ENCODE measurements at places on chromosomes 11 and 22.

DNA sequence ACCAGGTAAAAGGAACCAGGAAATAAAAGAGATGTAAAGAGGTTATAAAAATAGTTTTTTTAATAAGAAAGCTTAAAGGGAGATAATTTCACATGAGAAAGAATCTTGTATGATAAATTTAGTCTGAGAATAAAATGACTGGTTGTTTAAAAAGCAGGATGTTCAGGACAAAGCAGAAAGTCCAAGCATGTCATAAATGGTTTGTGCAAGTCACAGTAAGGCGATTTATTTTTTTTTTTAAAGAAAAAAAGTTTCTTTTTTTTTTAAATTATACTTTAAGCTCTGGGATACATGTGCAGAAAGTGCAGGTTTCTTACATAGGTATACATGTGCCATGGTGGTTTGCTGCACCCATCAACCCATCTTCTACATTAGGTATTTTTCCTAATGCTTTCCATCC, 30.8 kb downstream of the GLYATL2 start:
- DNase-seq = no peak

- DNase-seq = no peak
Measured at GRCh38 chr22:19086896-19087295, 35.3 kb downstream of the DGCR2 start.

DNA sequence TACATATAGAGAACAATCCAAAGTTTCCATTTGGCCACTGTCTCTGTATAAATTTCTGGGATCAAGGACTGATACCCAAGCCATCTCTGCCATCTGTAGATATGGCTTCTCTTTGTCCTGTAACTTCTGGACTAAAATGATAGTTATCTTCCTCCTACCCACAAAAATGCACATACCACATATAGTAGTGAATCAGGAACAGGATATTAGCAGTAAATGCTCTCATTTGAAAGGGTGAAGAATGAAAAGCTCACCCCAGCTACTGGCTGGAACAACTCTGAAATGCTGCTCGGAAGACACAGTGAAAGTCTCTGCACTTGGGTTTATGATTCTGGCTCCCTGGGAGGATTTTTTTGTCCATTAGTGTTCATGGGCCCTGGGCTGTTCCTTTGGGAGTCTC, 856.4 kb upstream of the LRRC4C start:
- DNase-seq = no peak

GRCh38 chr11:62048100-62048499, 75.7 kb upstream of the INCENP start:
- no peak for DNase-seq

GRCh38 chr11:105071089-105071732, 26.1 kb upstream of the CARD16 start:
- no peak for DNase-seq

- DNase-seq = no peak
Measured at GRCh38 chr11:2216400-2217064, 44.9 kb upstream of the TH start.

DNA sequence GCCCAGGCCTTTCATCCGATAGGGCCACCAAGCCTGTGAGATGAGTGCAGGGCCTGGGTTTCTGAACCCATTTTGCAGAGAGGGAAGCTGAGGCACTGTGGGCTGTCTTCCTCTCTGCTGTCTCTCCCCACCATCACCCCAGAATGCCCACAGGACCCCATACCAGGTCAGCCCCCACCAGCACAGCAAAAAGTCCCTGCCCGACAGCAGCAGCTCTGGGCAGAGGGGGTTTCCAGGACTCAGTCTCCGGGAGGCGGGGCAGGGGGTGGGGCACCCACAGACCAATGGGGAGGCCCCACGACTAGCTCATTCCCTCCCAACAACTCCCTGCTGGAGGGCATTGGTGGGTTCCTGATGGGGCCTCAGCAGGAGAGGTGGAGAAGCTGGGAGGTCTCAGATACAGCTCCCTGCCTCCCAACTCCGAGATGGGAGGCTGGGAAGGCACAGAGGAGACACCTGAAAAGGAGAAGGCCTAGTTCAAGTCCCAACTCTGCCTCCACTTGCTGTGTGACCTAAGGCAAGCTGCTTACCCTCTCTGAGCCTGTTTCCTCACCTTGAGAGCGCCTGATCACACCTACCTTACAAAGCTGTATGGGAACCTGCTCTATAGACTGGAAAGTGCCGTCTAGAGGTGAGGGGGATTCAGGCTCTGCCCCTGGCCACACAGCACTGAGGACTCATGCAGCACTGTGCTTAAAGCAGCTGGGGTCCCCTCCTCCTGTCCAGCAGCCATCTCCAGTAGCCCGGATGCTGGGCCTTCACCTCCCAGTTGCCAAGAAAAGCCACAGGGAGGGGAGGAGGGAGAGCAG, 3.5 kb downstream of the CBX7 start:
- DNase-seq = no peak

- DNase-seq = no peak
Measured at GRCh38 chr22:30650508-30651116, 15.0 kb downstream of the SLC35E4 start.

- DNase-seq = no peak
Measured at GRCh38 chr22:37640591-37641560, 1.4 kb downstream of the SH3BP1 start.

GRCh38 chr11:130397780-130398179, 30.6 kb downstream of the ADAMTS8 start:
- DNase-seq = no peak

DNA sequence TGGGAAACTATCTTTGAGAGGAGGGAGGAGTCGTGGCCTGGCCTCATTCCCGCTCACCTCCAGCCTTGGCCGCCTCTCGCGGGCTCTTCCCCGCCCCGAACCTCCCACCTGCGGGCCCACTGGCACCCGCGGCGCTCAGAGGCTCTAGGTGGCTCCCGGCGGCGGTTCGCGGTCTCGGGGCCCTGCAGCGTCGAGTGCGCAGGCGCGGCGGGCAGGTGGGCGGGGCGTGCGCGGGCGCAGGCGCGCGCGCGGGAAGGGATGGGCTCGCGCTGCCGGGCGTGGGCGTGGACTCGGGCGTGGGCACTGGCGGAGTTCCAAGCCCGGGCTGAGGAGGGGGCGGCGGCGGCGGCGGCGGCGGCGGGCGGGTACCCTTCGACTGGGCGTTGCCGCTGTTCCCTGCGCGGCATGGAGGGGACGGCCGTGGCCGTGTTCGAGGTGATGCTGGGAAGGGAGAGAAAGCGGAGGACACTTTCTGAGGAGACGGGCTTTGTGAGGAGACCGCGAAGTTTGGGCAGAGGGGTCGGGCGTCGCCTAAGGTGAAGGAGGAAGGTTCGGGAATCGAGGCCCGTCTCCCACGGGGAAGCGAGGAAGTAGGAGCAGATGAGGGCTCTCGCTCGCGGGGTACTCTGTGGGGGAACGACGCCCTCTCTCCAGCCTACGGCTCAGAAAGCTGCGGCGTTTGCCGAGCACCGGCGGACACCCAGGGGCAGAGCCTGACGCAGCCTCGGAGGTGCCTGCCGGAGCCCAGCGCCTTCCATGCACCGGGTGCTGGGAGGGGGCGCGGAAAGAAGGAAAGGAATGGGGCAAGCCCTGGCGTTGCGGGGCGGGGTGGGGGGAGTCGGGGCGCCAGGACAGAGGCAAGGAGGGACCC, 15.7 kb upstream of the SPTBN2 start:
- peak; percentile 74 for DNase-seq

DNA sequence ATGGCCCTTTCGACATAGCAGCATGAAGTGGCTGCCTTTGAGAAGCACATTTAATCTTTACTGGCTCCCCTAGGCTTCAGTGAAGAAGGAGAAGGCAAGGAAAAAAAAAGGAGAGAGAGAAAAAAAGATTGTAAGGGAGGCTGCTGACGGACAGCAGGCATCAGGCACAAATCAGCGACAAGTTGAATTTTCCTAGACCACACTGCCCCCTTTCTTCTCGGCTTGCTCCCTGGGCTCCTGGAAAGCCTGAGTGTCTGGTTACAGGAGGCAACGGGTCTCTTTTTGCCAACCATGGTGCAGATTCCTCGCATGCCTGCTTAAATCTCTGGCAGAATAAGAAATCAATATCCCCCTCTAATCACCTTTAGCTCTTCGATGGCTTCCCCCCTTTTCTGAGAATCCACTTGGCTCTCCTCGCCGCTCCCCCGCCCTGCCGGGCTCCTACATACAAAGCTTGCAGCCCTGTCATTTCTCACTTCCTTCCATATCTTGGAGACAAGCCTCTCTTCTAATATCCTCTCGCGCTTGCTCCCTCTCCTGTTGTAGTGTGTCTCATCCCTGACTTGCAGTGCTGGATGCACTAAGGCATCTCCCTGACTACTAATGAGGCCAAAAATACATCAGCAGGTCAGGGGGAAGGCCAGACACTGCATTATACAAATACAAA, 14.3 kb downstream of the BLID start:
- peak; percentile 12 for DNase-seq

DNA sequence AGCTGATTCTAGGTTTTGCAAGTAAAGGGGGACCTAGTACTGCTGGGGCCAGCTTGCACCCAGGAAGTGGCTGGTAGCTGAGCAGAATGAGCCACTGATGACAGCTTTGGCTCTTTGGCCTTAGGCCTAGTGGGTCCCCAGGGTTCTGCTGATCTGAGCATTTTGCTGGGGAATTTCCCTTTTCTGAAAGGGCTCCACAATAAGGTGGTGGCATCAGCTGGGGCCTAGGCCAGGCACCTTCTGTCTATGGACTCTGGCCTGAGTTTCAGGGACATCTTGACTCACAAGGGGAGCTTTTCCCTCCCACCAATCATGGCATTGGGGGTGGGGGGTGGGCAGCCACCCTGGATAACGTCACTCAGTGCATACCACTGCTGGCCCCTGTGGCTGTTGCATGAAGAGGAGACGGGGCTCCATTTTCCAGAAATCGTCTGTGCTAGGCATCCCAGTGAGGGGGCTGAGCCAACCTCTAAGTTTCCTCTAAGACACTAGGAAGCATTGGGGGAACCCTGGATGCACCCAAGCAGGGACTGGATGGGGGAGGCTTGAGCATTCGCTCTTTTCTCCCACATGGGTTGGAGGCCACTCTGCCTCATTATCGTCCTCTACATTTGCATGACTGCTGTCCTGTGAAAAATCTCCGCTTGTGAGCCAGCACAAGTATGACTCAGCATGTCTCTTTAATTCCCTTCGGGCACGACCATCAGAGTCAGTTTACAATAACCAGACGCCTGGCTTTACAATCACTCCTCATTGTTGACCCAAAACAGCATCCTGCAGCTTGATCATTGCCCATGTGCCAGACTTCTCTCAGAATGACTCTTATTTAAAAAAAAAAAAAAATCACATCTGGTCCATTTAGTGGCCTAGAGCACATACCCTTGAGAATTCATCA, 145.0 kb upstream of the THY1 start:
- no peak for DNase-seq

DNA sequence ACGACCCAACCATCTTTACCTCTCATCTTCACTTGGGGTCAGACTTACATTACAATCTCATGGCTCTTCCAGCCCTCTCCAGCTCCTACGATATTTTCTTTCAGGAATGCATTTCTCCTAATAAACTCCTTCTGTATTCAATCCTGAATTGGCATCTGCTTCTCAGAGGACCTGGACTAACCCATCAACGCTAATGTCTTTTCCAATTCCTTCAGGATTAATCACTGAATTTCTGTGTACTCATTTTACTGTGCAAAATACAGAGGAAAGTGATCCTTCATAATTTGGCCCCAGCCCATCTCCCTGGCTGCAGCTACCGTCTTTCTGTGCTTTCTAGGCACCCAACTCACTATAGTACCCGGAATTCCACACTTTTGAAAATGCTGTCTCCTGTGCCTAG, 239.2 kb downstream of the METTL15 start:
- DNase-seq = no peak

DNA sequence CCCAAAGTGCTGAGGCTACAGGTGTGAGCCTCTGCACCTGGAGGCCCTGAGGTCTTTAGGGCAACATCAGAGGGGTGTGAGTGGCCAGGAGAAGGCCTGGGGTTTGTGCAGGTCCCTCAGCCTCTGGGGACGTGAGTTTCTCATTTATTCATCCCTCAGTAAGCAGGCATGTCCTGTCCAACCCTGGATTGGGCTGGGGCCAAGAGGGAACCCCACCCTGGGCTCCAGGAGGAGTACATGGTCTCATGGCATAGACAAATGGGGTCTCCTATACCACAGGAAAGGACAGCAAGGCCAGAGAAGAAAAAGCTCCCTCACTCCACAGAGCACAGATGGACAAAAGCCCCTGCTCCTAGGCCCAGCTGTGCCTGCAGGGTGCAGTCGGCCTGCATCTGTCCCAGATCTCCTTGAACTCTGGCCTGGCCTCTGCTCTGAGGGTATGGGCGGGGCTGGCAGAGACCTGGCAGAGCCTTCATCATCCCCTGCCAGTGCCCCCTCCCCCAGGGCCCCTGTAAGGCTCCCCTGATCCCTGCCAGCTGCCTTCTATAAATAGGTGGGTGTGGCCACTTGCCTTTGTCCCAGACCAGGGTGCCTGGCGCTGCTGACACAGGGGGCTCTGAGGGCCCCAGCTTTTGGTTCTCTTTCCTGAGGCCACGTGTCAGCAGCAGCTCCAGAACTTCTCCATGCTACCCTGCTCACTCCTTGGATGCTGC, 34.6 kb downstream of the A4GALT start:
- DNase-seq = no peak

DNA sequence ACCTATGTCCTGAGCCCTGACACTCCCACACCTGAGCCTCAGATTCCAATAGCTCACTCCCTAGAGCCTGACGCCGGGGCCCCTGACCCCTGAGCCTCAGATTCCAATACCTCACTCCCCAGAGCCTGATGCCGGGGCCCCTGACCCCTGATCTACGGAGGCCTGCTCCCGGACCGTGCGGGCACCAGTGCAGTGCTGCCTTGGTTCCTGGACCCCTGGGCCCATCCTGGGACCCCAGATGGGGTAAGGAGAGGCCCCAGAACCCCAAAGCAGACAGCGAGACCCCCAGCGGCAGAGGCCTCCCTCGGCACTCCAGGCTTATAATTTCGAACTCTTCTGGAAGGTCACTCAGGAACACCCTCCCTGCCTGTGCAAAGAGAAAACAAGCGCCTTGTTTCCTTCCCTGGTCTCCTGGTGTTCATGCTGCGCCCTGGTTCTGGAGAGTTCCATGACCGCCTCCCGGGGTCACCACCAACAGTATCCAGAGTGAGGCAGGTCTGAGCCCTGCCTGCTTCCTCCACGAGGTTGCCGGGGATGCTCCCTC, 7.5 kb downstream of the SUSD2 start:
- no peak for DNase-seq

DNA sequence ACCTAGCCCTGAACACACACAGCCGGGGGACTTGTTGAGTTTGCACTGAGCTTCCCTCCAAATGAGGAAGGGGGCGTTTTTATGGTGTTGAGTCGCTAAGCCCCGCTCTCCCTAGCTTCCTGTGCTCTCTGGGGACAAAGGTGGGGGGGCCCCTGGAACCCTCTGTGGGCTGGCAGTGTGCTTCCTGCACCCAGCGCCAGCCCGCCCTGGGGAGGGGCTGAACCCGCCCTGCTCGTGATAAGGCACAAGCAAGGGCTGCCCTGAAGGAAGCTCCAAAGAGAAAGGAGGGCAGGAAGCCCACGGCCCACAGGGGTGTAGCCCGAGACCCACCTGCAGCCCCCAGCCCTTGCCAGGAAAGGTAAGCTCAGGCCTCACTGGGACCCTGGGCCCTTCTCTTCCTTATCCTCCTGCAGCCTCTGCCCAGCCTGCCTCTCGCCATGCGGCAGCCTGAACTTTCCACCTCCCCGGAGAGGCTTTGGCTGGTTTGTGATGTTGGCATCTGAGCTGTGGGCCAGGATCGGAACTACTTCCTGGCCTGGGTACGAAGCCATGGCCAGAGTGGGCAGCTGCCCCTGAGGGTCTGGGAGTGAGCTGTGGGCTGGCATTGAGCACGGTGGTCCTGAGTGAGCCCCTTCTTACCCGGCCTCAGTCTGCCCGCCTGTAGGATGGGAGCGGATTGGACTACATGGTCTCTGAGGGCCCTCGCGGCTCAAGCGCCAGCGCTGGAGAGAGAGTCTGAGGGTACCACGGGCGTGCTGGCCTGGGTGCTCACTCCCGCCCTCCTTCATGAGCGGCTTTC, at the start of gene FERMT3:
FERMT3 (plus strand) TSS at position 265 of the 799 bp plus-strand sequence. CDS start 644 bp downstream, outside the sequence.
- DNase-seq = no peak

- no peak for DNase-seq
Measured at GRCh38 chr22:37314315-37315074, 32.2 kb downstream of the CYTH4 start.

Data from NCI-H2029 treated with DMSO at 0.1 percent for 48 hours (cell line).